ENCODE measurements at places on chromosomes 1 and 21. TPM values are rescaled to one million over a fixed set of nuclear protein-coding genes. Genes with fewer than 3 reads are reported as not detected.

DNA sequence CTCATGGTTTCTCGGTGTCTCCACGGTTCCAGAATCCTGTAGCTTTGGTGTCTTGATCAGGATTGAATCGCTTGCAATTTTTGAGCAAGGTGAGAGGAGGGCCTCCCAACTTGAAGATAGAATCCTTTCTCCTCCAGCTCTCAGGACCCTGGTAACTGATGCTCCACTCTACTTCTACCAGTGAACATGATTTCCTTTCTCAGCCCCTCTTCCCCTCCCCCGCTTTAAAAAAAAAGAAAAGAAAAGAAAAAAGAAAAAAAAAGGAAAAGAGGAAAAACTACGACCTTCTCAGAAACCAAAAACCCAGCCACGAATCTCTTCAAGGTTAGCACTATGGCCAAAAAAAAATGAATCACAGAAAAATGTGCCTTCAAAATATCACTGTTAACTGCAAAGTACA is 1.2 kb downstream of the ARHGEF11 start:
- no peak for DNase-seq

DNA sequence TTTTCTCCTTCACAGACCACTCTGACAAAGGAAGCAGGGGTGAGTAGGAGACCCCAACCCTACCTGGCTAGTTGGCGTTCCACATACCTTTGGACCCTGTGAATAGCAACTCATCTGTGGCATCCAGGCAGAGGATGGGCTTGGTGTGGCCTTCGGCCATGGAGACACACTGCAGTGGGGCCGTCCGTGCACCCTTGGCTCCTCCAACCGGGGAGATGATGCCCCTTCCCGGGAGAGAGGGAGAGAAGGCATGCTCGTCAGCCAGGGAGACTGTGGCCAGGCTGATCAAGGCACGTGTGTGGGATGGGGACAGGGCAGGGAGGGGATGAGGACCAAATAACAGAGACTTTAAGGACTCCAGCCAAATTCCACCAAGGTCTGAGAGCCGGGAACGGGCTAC is 42.6 kb downstream of the KIF21B start:
- DNase-seq: no peak

- no peak for DNase-seq
Observed at GRCh38 chr1:218741852-218742251, 396.7 kb downstream of the TGFB2 start.

GRCh38 chr1:163730411-163730821 is 408.7 kb downstream of the NUF2 start:
- peak; percentile 65 for DNase-seq

LCE3E gene
- not detected for total RNA-seq
